Activated CD4-positive, CD25-positive, alpha-beta regulatory T cell treated with anti-CD3 and anti-CD28 coated beads, Interleukin-2, amount 50 U/mL, for 24 hours (primary cell): ENCODE measurements at places on chromosomes 3 and 15.

- ATAC-seq, result no peak
Observed at GRCh38 chr3:60759439-60759838, 491.8 kb downstream of the FHIT start.

DNA sequence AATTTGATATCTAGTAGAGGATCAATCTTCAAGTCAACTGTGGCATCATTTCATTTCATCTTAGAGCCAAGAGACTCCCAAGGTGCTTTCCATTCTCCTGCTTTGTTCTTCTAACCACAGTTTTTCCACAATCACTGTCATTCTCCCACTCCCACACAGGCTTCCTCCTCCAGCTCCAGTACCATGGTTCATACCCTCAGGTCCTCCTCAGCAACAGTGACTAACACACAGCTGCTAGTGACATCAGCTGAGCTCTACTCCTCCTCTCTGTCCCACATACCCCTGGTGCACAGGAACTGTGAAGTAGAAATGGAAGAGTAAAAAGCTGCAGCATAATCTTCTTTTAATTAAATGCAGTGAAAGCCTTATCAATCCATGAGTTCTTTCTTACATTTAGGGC, 200.2 kb upstream of the DPH6 start:
- no peak for ATAC-seq

- no peak for ATAC-seq
Observed at GRCh38 chr15:41984622-41985021, 12.3 kb upstream of the EHD4 start.

GRCh38 chr3:171970301-171970788, 69.0 kb upstream of the FNDC3B start:
- ATAC-seq, result no peak

GRCh38 chr3:171379961-171380483, 80.2 kb downstream of the TNIK start:
- no peak for ATAC-seq

DNA sequence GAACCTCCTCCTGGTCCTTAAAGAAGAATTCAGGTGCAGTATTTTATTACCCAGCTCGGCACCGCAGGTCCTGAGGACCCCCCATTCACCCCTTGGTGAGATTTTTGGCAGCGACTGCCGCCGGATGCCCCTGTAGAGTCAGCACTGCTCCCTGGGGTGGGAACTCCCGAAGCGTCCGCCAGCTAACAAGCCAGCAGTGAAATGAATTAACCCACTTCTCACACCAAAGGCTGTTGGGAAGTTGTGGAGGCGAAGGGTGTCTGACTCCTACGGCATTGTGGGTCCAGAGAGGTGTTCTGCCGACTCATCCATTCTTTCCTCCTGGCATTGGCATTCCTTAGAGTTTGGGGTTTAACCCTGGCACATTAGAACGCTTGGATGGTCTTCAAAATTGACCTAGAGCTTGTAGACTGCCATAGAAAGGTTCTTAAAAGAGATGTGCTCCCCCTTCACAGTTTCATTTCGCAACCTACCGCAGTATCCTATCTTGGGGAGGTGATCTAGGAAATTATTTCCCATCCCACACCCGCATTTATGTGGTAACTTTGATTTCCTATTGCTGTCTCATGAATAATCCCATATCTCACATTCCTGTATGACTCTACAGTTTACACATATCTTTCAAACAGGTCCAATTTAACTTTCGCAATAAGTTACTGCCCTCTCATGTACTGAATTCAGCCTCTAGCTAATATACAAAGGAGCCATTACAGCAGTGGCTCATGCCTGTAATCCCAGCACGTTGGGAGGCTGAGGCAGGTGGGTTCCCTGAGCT, 879 bp upstream of the EIF5A2 start:
- no peak for ATAC-seq

GRCh38 chr15:51450001-51450400, 108.5 kb downstream of the GLDN start:
- ATAC-seq, result no peak

- no peak for ATAC-seq
Observed at GRCh38 chr3:101204246-101204645, 116.1 kb downstream of the IMPG2 start.

GRCh38 chr3:117920253-117920898, 1114.3 kb downstream of the IGSF11 start:
- no peak for ATAC-seq

DNA sequence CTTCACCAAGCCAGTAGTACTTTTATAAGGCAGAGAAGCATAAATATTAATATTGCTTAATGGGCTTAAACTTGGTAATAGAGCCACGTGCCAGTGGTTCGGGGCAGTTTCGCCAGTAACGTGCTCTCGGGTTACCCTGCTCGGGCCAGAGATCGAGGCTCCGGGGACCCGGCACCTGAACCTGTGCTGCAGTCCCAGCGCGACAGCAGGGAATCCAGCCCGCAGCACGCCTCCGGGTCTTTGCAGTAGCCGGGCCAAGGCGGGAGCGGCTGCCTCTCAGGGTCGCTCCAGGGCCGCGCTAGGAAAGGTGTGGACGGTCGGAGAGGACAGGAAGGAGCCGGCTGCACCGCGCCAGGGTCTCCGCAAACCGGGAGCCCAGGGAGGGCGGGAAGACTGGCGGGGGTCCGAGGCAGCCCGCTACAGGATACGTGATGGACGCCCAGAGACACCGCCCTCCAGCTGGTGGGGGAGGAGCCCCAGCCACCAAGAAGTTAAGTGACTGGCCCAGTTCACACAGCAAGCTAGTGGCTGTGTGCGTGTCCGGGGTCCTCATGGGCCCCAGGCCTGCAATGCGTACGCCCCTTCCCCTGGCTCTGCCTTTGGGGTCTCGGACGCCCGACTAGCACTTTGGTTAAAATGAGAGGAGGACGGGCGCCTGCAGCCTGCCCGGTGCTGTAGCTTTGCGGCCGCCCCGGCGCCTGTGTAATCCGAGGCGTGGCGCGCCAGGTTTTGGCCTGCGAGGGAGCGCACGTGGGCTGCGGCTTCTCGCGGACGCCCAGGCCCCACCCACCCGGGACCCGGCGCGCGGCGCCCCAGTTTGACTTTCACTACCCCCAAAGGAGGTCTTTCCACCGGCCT, 1.2 kb upstream of the PDE8A start:
- ATAC-seq, result peak; percentile 69

GRCh38 chr3:58154626-58155449, 55.9 kb downstream of the DNASE1L3 start:
- ATAC-seq, result no peak

DNA sequence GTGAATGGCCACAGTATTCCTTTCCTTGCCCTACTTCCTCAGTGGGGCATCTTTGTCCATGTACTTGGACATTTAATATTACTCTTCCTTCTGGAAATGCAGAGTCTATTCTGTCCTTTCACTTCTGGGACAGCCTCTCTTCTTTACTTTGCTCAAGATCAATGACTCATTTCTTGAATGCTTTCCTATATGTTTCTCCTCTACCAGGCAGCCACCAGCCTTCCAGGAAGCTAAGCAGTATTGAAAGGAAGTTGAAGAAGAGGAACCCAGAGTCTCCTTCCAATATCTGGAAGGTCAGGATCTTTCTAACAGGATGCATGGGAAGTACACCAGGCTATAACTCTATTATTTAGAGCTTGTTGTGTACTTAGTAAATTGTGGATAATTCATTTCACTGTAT, 182.8 kb downstream of the CD47 start:
- no peak for ATAC-seq

DNA sequence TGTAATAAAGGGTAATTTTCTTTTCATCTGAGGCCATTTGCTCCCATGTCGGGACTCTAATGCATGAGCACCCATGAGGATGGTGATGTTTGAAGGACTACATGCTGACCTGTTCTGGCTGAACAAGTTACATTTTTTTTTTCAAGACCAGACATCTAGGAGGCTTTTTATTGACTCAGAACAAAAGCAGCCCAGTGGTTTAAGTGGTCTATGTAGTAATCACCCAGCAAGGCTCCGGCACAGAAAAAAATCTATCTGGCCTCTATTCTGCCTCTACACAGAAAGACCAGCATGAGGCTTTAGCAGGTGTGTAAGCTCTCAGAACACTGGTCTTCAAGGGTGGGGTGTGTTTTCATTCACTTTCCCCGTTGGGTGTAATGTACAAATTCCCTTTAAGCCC, 95.1 kb upstream of the ZBED2 start:
- ATAC-seq, result peak; percentile 63

GRCh38 chr3:106814231-106814630, 563.0 kb upstream of the CCDC54 start:
- no peak for ATAC-seq

DNA sequence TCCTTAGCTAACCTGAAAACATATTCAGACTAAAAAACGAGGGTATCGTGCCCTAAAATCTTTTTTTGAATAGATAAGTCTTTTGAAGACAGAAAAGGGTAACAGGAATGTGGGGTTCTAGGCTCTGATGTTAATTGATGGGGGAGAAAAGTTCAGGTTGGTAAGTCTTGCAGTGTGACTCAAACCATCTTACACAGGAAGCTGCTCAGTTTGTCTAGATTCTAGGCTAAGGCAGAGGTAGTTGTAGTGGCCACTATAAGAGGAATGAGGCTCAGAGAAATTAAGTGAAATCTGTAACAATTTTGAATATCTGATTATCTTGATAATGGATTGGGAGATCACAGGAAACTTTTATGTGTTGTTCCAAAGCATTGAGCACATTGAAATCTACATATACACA, 267.9 kb downstream of the PDCD6IP start:
- no peak for ATAC-seq

DNA sequence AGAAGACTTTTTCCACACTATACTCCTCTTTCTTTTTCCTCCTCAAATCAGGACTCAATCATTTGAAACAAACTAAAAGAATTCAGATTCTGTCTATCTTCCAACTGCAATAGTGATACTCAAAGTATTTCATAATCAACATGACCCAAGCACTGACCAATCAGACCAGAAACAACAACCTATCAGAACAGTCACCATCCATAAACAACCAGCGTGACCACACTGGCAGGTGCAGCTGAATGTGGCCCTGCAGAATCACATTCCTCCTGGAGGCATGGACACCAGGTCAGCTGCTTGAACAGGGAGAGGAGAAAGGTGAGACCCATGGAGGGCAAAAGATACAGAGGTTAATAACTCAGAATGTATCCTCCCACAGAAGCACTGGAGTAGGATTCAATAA, 13.3 kb downstream of the HRG start:
- no peak for ATAC-seq

DNA sequence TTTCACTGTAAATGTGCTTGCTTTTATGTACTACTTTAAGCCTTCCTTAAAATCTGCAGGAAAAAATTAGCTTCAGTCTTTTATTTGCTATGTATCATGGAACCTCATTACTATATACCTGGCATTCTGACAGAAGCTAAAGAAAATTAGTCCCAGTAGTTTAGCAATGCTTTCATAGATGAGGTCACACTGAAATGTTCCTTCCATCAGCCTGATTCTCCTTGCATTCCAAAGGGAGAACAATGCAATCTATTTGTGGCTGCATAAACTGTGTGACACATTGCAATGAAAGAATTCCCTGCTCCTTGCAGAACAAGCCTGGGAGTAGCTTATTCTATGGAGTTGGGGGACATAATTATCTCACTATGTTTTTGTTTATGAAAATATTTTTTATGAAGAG, 691.5 kb upstream of the ARPP21 start:
- ATAC-seq, result no peak

DNA sequence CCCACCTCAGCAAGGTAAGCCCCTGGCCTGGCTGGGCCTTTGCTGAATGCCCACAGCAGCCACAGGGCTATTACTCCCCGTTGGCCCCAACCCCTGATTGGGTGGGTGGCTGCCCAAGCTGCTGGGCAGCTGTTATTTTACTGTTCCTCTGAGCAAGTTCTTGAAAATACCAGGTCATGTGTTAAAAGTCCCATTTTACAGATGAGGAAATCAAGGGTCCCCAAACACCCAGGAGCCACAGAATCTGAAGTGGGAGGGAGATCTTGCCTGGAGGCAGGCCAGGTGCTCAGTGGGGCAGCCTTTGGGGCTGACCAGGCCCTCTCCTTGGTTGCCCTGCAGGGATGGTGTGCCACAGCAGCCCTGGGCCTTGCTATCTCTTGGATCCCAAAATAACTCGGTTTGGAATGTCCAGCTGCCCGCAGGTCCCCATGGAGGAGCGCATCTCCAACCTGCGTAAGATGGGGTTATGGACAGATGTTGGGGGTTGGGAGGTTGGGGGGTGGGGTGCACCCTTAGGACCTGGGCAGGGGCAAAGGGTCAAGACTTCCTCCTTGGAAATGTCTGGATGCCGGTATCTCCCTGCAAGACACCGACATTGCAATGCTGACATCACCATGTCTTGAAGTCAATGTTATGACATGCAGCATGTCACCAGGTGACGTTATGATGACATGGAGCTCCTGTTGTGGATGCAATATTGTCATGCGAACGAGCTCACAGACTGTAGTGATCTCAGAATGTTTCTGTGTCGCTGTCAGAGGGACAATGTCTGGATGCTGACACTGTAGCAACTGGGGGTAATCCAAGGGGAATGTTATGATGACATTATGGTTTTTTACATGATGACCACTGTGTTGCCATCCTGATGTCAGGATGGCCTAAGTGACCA, 13.3 kb upstream of the CSPG4 start:
- ATAC-seq, result no peak

GRCh38 chr3:100830931-100831330, 121.6 kb downstream of the TFG start:
- no peak for ATAC-seq

GRCh38 chr15:98745179-98745578, 96.8 kb downstream of the IGF1R start:
- no peak for ATAC-seq

DNA sequence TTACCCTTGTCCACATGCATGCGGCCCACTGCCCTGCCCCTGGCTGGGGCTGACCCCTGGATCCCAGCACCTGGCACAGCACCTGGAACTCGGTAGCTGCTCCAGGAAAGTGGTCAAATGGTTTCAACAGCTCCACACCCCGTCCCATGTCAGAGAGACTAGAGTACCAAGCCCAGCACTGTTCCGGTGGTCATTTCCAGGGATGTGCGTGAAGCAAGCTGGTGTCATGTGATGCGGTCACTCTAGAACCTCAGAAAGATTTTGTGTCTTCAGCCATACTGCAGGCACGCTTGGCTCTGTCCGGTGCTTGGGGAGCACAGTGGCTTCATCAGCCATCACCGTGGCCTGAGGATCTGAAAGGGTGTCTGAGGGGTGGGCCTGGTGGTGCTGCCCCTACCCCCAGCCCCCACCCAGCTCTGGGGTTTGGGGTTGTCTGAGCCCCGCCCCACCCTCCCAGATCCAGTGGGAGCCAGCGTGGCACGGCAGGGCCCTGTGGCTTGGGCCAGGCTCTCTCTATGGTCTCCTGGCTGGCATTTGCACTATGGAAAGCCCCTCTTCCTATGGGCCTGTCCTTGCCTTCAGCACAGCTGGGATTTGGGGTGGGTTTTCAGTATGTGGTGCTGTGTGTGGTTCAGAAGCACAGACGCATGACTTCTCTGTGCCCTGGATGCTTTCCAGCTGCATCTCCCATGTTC, 15.3 kb downstream of the APBA2 start:
- ATAC-seq, result no peak
